Nucleus accumbens (tissue), 56 donors: ENCODE measurements at places on chromosomes 16 and 17.

DNA sequence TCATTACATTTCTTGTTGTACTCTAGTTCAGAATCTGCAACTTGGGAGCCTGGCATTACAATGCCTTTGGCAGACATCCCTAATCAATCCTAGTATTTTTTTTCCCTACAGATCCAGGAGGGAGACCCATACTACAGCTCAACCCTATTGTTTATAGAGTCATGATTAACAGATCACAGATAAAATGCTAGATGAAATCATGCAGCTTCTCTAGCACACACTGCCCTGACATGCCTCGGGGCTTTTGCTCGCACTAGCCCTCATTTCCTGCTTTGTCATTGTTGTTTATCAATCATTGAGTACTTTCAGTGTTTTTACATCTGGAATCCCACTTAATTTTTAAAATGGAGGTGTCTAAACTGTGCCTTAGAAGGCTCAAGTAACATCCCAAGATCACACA is 412.5 kb downstream of the CA10 start:
- DNase-seq: no peak

DNA sequence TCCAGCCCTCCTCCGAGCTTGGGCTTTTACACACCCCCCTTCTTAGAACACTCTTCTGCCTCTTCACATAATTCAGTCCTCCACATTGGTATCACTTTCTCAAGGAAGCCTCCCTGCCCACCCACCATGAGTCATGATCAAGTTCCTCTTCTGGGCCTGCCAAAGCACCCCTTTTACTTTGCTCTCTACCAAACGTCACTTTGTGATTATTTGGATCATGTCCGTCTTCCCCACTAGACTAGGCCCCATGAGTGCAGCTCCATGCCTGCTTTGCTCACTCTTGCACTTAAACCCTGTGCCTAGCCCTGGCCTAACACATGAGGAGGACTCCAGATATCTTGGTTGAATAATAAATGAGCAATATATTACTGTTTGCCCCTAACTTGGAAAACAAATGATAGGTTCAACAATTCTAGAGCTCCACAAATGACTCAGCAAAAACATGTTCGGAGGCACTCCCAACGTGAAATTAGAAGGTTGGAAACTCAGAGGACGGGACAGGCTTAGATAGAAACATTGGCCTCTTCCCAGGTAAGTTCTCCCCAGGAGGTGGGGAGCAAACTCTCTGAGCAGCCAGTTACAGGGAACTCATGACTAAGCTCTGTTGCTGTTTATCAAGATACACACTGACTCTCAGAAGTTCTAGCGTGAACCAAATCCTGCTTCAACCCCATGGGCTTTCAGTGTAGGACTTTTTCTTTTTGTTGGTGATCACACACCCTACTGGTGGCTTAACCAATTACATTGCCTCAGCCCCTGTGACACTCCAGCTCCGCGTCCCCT is 28.3 kb downstream of the G6PC1 start:
- DNase-seq: no peak

GRCh38 chr16:84214451-84215066 is 23.6 kb downstream of the ADAD2 start:
- no peak for DNase-seq

- DNase-seq: no peak
Measured at GRCh38 chr16:56349711-56350161, 75.6 kb downstream of the AMFR start.

GRCh38 chr17:56593646-56594319 is at the start of gene NOG:
Gene NOG, plus strand, starts transcription at chr17:56593699. Its CDS starts 525 bp downstream, at chr17:56594224.
- peak; percentile 45 for DNase-seq

DNA sequence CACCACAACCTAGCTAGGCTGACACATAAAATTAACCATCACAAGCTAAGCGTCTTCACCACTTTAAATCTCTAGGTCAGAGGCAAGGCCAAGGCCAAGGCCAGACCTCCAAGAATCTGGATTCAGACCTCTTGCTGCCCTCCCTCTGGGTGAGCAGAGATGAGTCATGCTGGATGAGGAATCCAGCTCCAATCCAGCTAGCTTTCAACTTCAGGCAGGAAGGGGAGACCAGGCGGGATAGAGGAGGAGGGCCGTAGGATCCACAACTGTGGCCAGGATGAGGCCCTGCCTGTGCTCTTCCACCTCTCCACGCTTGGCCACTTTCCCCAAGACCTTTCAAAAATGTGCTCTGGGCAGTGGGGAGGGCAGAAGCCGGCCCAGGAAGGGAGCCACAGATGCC is 14.7 kb downstream of the LRRC75A start:
- DNase-seq: no peak

GRCh38 chr17:50758989-50759544 is 8.3 kb downstream of the ANKRD40CL start:
- DNase-seq: no peak

DNA sequence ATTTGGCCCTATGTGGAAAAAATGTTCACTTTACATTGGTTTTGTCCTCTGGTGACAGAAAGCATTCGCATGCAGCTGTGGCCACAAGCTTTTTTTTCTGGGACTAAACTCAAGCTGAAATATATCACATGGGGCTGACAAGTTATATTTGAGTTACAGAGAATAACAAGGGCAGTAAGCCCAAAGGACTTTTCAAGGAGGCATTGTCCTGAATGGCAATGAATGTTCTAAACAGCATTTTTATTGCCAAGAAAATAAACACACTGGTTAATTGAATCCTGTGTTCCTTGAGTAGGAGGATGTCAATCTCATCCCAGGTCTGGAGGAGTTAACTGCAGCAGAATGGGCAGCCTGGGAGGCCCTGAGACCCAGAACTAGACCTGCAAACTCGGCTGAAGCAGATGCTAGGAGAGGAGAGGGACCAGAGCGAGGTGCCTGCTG is 114.5 kb downstream of the COPRS start:
- no peak for DNase-seq

DNA sequence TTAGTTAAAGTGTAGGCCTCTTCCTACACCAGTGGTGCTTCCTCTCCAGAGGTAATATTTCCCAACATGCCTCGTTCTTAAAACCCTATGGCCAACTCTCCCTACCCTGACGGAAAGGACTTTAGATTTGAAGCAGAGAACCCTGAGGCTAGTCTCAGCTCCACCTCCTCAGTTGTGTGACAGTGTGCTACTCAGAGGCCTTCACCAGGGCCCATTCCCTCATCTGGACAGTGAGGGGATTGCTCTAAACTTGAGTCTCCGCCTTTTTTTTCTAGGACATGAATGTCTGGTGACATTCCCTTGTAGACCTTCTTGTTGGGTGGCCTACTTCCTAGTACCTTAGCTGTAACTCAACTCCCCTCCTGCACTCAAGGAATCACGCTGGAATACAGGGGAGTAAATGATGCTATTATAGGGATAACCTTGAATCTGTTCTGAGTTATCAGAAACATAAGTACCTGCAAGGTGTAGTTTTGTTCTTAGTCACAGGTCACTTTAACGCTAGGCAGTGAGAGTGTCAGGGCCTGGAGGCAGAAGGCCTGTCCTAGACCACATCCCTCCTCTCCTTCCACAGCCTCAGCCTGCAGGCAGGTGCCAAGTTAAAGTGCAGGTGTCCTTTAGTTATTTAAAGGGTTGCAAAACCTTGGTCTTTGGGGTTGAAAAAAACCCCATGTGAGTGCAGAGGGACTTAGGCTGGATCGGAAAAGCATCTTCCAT is 26.9 kb downstream of the LDHD start:
- no peak for DNase-seq

DNA sequence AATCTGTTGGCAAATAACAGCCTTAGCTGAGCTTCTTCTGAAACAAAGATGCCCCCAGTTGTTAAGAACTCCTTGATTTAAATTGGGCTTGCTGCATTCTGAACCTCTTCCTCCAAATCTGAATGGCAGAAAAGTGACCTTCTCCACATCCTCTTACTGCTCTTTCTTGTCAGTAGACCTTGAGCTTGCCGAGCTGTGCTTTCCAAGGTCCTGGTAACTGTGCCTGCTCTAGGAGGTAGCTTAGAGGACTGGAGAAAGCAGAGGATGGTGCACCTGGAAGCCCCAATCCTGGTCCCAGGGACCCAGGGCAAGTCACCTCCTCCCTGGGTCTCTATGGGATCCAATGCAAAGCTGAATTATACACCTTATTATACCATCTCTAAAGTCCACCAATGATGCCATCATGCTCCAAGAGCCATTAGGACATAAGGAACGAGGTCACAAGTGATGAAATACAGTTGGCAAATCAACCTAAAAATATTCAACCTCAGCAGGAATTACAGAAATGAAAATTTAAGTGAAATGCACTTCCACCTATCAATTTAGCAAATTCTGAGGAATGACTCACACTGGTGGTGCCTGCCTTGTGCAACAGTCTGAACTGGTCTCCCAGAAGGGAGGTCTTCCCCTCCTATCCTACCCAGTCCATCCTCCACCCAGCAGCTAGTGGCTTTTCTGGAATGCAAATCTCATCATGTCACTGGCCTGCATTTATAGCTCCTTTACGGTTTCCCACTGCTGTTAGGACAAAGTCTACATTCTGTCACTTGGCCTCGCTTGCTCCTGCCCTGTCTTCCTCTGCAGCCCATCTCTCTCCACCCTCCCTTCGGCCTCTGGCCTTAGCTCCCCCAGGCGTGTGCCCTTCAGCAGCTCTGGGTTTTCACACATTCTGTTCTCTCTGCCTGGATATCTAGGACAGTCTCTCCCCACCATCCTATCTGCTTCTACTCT is 36.6 kb downstream of the TOM1L2 start:
- peak; percentile 12 for DNase-seq

DNA sequence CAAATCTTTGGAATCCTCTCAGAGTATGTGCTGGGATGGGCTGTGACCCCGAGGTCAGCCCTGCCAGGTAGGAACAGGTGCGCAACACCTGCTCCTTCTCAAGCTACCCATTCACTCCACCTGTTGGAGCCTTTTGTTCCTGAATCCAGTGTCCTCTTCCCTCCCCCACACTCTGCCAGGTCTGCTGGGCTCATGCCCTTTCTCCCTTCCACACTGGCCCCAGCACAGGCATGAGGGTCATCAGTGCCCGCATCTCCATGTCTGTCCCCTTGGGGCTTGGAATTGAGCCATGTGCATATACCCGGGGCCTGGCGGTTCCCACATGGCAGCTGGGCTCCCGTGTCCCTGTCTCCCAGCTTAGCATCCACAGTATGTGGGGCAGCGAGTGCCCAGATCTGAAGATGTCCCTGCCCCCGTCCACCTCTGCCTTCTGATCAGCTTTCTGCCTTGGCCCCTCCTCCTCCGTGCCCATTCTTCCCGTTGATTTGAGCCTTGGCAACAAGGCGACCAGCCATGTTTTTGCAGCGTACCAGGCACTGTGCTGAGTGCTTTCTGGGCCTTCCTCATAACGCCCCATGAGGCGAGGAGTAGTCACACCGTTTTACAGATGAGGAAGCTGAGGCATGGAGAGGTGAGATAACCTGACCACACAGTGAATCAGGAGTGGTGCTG is 102.2 kb downstream of the RAP1GAP2 start:
- no peak for DNase-seq

DNA sequence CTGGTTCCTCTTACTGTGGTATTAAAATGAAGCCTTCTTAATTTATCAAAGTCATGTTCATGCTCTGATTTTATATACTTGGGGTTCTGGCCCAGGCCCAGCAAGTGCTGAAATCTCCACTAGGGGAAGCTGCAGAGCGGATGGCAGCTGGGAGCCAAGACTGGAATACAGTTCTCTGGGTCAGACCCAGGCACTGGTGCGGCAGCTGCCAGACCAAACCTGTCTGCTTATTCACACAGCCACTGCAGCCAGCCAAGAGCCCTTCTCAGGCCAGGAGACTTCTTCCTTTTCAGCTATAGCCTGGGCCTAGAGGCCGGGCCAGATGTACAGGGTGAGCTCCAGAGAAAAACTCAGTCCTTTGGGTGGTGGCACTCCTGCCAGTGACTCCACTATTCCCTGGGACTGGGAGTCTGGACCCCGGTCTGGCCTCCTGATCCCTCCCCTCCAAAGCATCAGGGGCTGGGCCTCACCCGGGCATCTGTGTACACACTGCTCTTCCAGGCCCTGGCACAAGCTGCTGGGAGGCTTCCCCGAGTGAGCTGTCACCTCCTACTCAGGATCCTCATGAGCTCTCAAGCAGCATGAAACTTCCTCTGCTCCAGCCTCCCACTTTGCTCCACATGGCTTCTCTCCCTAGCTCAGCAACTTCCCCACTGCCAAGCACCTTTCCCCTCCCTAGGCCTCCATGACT is 24.4 kb downstream of the ATP6V0D1 start:
- DNase-seq: peak; percentile 57

- no peak for DNase-seq
Measured at GRCh38 chr16:83308414-83308813, 499.4 kb upstream of the HSBP1 start.

GRCh38 chr17:37885136-37885535 is 39.1 kb upstream of the TBC1D3K start:
- DNase-seq: no peak

DNA sequence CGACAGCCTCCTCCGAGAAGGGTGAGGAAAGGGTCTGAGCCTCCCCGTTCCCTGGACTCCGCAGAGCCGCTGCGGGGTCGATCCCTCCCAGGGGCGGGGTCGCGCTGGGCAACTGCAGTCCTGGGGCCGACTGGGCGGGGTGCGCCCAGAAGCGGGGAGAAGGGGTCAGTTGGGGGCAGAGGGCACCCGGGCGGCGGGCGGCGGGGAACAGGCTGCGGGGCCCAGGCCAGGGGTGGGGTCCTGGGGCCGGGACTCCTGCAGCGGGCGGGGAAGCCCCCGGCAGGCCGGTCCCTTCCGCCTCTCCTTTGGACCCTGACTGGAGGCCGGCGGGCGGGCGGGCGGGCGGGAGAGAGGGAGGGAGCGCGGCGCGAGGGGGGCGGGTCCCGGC is 352 bp downstream of the GGNBP2 start:
- no peak for DNase-seq

GRCh38 chr16:2529961-2530628 is 1.1 kb downstream of the CEMP1 start:
- DNase-seq: no peak

DNA sequence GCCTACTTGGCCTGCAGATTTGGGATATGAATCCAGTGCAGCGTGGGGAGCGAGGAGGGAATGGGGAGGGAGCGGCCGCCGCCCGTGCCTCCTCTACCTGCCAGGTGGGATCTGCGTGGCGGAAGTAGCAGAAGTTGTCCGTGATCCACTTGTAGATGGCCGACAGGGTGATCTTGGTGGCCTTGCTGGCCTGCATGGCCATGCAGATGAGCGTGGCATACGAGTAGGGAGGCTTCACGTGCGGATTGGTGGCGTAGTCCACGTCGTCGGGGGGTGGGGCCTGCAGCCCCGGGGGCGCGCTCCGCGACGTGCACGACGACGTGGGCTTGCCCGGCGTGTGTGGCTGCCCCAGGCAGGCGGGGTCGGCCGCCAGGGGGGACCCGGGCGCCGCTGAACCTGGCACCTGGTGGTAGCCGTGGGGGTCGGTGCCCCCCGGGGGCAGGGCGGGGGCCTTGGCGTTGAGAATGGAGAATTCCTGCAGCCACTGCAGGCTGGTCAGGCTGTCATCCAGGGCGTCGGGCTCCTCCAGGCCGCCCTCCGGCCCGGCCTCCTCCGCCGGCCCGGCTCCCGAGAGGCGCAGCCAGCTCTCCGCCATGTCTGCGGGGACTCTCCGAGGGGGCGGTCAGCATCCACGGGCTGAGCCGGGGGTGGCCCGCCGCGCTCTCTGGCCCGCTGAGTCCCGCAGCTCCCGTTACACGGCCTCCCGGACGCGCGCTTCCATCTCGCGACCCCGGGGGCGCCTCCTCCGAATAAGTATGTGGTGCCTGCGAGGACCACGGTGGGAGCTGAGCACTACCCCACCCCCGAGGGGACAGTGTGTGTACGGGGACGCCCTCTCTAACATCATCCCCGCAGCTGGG is 1.0 kb downstream of the FOXJ1 start:
- no peak for DNase-seq
